ENCODE measurements at places on chromosomes 2 and 18.
A peak's percentile ranks its signal among the peaks of the same experiment; 100 is the strongest.

DNA sequence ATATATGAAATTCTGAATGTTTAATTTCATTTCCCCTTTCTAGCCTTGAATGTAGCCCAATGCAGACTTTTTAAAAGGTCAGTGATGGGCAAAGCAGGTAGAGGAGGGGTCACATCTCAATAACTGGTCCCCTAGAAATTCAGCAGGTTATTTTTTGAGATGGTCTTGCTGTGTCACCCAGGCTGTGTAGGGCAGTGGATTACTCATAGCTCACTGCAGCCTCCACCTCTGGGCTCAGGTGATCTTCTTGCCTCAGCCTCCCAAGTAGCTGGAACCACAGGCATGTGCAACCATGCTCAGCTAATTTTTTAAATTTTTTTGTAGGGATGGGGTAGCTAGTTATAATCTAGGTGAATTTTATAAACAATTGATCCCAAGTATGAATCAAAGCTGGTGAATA, 8.8 kb downstream of the IAH1 start:
- DNase-seq, result no peak

GRCh38 chr2:31087491-31087890, 50.7 kb downstream of the GALNT14 start:
- DNase-seq, result no peak

GRCh38 chr2:187138265-187138664, 289.3 kb upstream of the ZSWIM2 start:
- DNase-seq, result no peak

- no peak for DNase-seq
Measured at GRCh38 chr18:10387399-10387798, 67.0 kb upstream of the APCDD1 start.

DNA sequence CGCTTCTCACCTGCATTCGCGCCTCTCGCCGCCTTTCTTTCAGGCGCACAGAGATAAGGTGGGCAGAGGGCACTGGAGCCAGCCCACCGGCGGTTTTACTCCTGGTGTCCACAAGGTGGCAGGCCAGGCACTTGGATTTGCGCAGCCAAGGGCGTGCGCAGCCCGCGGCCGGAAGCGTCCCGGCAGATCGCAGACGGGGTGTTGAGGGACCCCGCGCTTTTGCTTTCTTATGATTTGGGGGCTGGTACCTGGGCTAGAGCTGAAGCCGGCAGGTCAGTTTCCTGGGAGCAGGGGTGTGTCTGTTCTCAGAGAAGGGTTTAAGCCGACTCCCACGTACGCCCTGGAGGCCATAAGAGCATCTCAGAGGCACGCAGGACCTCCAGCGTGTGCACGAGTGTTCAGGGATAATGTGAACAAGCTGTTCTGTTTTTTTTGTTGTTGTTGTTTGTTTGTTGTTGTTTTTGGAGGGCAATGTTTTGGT, 305.6 kb upstream of the CXCR4 start:
- peak; percentile 35 for DNase-seq

DNA sequence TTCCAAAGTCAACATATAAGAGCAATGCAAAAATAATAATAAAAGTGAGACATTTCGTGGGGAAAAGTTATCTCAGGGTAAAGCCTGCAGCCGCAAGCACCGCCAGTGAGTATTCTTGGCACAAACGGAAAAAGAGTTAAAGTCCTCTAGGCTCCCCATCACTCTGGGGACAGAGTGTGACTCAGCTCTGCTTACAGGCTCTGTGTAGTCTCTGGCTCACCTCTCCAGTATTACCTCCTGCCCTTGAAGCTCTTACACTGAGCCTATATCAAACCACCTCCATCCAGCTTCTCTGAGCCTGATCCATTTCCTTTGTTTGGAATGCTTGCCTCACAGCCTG, 55.5 kb downstream of the MTHFD2 start:
- no peak for DNase-seq

DNA sequence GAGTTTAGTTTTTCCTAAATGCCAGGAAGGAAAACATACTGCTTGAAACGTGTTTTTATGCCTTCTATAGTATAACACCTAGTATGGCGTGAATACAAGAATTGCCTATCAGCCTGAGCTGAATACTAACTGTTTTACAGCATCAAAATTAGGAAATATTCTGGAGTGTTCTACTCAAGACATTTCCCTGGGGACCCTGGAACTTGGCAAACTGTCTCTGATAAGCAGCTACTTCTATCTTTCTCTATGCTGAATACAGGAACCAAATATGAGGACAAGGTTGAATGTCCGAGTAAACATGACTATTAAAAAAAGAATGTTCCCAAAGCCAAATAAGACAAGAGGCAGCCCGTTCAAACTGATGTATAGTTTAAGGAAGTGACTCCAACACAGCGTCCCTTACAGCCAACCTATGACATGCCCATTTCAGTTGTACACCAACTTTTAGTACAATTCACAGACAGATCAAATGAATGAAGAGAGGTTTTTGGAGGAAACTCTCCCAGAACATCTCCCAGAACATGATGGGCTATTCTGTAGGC, 951.3 kb upstream of the ACVR2A start:
- no peak for DNase-seq
